Ecto neural progenitor cell (in vitro differentiated cells): ENCODE measurements at places on chromosomes 7 and 10.

DNA sequence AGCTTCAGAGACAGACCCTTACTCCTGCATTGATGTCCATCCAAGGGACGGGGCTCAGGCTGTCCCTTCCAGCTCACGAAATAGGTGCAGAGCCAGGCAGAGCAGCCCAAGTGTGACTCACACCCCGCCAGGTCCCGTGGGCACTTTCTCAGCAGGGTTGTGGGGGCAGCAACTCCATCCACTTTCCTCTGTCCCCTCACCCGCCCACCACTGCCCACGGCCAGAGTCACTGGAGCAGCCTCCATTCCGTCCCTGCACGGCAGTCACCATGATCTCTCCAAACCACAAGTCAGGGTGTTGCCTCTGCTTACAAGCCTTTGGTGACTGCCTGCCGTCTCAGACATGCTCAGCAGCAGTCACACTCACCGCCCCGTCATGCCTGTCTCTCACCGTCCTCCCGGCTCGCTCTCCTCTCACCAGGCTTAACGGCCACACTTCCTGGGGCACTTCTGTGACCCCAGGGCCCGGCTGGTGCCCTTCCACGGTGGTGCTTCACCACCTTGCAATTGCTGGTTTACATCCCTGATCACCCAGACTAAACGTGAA is 39.3 kb downstream of the CALML3 start:
- no peak for DNase-seq

- peak; percentile 70 for DNase-seq
Observed at GRCh38 chr10:48604991-48605508, at the start of gene ARHGAP22. ARHGAP22 (minus strand) TSS chr10:48605073; CDS start chr10:48604796, 277 bp downstream.

- DNase-seq = no peak
Observed at GRCh38 chr10:51615764-51616298, 83.6 kb downstream of the CSTF2T start.

- DNase-seq = no peak
Observed at GRCh38 chr7:40859965-40860543, 725.2 kb downstream of the SUGCT start.

DNA sequence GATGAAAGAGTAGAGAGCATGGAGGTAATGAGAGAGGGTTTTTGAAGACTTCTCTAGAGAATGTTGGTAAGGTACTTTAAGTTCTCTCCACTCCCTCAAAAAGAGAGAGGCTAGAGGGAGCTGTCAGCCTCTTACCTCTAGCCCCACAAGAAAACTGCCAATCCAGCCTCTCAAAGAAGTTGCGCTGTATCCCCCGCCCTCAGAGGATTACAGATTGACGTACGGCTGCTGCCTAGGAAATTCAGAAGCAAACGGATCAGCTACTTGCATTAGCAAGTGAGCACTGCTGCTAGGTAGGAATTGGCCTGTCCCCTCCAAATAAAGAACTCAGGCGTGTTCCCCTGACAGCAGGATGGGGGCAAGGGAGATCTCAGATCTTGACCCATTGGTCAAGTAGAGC is 34.2 kb downstream of the TYW1B start:
- no peak for DNase-seq

- no peak for DNase-seq
Observed at GRCh38 chr10:11017000-11017569, 587 bp upstream of the CELF2 start.

- DNase-seq = no peak
Observed at GRCh38 chr10:111148025-111148424, 71.2 kb downstream of the ADRA2A start.

DNA sequence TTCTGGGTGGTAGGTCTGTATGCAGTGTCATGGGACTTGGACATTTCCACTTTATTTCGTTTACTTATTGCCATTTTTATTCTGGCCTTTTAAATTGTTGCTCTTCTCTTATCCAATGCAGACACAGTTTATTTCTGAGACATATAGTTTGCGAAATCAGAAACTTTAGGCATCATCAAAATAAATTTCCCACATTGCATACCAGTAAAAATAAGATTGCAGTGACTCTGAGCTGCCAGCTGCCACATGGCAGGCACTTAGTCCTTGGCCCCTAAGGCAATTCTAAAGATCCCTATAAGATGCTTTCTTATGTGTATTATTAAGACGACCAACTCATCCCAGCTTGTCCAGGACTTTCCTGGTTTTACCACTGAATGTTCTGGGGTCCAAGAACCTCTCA is 81.8 kb upstream of the ANKRD1 start:
- no peak for DNase-seq

GRCh38 chr10:42475168-42476098 is 162.9 kb downstream of the ZNF33B start:
- no peak for DNase-seq

GRCh38 chr7:42915356-42915755 is 3.5 kb upstream of the C7orf25 start:
- DNase-seq = no peak
